ENCODE measurements at places on chromosomes 6 and 20.

DNA sequence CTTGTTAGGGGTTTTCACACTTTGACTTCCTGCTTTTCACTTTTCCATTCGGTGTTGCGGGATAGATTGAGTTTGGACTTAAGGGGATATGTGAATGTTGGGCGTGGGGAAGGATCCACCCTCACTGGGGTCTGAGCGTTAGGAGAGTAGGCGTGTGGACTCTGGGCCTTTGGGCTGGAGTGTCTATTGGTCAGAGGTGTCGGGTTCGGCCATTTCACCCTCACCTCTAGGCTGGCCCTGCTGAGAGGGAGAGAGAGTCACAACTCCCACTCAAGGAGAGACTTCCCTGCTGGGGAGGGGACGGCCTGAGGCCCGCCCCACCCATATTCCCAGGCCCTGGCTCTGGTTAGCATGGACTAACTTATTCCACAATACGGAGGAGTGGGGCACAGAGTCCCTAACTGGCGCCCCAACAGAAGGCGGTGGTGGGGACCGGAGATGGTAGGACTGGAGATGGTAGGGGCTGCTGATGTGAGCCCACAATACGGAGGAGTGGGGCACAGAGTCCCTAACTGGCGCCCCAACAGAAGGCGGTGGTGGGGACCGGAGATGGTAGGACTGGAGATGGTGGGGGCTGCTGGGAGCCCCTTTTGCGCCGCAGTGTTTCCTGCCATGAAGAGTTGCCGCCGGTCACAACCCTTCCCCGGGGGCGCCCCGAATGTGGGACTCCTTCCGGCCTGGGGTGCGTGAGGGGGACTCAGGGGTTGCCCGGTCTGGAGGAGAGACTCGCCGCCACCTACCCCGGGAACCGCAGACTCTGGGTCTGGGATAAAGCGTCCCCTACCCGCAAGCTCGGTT lies 1.4 kb upstream of the PTPRA start:
- DNase-seq = no peak

DNA sequence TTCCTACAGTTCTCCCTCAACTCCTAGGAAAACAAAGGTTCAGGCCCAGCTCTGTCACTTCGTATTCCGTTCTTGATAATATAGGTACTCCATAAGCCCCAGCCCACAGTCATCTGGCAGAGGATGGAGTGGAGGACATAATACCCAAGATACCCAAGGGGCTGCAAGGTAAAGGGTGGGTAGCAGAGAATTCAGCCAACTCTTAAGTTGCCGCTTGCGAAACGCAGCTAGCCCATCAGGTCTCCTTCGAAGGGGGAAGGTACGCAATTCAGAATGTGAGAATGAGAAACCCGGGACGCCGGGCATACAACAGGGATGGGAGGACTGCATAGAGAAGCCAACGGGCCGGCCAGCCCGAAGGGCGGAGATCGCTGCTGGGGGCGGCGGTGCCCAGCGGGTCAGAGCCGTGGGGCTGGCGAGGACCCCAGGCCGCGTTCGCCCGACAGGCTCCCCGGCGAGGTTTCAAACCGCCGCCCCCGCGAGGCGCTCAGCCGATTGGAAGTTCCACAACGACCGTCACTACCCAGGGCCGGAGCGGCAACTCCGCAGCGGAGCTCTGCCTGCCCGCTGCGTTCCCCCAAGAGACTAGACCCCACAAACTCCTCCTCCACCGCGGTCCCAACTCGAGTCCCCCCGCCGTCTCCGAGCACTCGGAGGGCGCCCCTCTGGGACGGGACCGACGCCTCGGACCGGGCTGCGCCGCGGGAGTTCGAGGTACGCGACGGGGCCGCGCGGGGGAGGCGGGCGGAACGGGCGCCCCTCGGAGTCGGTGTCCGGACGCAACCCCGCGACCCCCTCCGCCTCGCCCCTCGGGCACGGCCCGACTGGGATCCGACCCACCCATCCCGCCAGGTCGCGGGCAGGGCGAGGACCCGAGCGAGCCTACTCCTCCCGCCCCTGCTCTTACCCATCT lies 911 bp downstream of the CDK19 start:
- DNase-seq = no peak

DNA sequence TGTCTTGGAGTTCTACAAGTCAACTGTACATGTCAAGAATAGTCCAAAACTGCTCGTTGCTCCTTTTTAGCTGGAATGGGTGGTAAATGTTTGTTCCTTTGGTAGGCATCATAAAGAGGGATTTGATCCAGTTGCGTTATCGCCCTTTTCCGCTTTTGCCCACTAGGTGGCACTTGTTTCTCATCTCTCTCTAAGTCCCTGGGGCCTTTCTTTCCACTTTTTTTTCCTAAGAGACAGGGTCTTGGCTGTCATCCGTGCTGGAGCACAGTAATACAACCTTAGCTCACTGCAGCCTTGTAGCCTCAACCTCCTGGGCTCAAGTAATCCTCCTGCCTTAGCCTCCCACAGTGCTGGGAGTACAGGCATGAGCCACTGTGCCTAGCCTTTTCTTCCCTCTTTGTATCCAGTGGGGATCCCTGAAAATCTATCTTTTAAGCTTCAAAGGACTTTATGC lies 20.7 kb downstream of the GTPBP2 start:
- peak; percentile 5 for DNase-seq

DNA sequence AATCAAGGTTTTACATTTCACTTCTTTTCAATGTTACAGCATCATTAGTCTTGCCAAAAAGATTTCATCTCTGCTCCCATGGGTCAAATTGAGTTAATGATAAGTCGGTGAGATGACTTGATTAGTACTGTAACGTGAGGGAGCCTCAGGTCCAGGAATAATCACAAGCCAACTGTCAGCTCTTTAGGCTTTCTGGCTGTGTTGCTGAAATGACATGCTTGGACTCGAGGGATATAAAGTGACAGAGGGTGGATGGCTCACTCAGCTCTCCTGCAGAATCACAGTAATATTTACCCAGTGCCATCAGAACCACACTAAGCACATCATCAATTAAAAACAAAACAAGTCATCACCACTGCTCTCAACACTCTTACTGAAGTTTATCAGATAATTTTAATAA lies 196.2 kb upstream of the THEMIS start:
- DNase-seq = no peak

GRCh38 chr6:76403064-76403463 lies 330.6 kb upstream of the IMPG1 start:
- no peak for DNase-seq

DNA sequence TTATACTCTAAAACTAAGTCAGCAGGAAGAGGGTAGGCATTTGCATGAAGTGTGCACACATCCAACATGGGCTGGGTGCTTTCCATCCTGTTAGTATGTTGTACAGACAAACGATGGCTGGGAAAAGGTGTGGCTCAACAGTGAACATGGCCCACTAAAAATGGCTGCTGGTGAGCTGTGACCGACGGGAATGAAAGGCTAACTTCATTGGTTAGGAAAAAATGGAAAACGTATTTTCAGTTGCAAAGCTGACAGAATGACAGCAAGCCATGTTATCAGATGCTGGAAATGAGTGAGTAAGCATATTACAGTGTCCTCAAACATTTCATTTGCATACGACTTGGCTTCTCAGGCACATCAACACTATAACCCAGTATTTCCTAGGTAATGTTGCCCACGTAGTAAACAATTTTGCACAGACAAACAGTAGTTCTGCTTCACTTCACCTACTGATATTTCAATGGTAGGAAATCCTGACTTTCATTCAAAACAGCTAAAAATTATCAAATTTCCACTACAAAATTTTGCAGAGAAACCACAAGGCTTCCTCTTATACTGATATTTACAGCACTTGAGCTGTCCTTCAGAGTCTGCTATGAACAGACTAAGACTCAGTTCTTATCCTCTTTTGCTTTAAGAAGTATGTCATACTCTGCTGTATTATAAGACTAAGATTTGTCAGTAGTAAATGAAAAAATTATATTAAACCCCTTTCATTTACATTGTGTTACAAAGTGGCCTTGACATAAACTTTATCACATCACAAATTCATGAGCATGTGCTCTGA lies 98.9 kb downstream of the IRF4 start:
- no peak for DNase-seq

DNA sequence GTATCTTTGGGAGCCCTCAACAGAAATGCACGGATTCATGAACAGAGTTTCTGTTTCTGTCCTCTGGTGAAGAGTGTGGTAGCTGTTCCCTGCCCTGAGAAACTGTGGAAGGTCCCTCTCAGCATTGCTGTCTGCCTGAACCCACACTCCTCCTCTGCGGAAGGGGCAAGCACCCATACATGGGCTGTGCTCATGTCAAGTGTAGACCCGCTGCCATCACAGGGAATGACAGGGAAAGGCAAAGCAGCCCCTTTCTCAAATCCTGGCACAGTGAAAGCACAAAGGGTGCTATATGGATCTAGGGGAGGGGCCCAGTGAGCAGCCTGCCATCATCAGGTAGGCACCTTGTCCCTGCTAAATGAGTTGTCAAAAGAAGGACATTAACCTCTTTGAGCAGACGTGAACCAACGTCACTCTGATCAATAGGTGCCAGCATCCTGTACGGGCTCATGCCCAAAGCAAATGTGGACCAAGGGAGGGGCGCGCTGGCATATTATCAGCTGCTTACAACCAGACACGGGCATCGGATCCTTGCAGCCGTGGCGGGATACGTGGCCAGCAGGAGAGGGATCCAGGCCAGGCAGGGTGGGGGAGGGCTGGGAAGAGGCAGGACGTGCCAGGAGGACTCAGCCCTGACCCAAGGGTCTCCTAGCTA lies 231.2 kb upstream of the PMEPA1 start:
- DNase-seq = no peak

GRCh38 chr6:40903456-40903855 lies 135.6 kb downstream of the UNC5CL start:
- no peak for DNase-seq

DNA sequence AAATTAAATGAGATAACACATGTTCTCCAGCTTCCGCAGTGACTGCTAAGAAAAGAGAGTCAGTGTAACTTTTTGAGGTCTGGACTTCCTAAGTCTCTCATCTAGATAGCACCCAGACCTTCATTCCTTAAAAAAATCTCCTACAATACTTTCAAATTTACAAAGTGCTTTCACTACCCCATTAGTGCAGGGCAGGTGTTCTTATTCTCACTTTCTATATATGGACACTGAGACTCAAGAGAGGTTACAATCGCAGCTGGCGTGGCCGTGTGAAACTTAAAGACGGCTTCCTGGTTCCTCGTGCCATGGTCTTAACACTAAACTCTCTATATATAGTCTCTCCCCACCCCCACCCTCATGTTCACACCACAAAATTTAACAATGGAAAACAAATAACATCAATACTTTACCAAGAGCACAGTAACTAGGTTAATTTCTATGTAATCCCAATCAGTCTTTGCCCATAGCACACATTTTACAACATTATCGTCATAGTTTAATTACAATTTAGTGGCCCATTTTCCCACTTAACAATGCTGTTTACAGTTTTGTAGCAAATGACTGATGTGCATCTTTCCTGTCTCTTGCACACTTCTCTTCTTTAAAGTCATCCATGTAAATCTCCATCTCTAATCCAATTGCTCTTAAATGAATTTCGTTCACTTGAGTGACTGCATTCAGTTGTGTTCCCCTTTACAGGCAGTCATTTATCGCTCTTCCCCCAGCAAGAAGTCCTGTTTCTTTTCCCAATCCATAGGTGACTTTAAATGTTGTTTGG lies 78.8 kb upstream of the ARID1B start:
- no peak for DNase-seq

- DNase-seq = no peak
These were observed 25.3 kb upstream of the TIAM2 start for GRCh38 chr6:154969796-154970195.

Data from C1 segment of cervical spinal cord (tissue), 14 donors.